ENCODE measurements at places on chromosomes 2 and 18.

GRCh38 chr2:129619471-129619870, 360.0 kb upstream of the RAB6C start:
- DNase-seq, result no peak

- DNase-seq, result no peak
These were observed 5.6 kb downstream of the FOSL2 start for GRCh38 chr2:28398101-28398834.

DNA sequence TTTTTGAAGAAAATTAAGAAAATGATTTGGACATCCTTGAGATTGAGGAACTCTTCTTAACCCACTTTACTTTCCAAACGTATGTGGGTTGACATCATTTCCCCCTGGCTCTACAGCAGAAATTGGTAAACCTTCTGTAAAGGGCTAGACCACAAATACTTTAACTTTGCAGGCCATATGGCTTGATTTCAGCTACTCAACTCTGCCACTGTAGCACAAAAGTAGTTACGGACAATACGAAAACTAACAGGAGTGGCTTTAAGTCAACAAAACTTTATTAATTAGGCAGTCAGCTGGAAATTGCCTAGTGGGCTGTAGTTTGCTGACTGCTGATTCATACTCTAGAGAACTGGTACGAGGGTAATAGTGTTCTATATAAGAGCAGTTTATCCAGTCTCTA, 83.2 kb upstream of the DTNB start:
- DNase-seq, result no peak

GRCh38 chr18:22268641-22269128, 99.3 kb downstream of the GATA6 start:
- no peak for DNase-seq

GRCh38 chr18:3594760-3595368, 144.9 kb downstream of the TGIF1 start:
- DNase-seq, result no peak

DNA sequence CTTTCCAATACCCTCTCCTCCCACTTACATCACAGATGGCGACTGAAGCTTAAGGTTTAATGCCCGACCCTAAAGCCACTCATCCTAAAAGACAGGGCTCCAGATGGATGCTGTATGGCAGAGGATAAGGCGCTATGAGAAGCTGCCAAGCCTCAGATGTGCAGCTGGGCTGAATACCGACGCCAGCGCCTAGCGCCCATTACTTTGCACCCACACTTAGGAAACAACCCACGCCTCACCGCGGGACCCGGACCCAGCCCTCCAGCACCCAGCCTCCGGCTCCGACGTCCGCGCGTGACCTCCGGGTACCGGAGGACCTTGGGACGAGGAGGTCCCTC, 335 bp downstream of the TRAK2 start:
- no peak for DNase-seq

DNA sequence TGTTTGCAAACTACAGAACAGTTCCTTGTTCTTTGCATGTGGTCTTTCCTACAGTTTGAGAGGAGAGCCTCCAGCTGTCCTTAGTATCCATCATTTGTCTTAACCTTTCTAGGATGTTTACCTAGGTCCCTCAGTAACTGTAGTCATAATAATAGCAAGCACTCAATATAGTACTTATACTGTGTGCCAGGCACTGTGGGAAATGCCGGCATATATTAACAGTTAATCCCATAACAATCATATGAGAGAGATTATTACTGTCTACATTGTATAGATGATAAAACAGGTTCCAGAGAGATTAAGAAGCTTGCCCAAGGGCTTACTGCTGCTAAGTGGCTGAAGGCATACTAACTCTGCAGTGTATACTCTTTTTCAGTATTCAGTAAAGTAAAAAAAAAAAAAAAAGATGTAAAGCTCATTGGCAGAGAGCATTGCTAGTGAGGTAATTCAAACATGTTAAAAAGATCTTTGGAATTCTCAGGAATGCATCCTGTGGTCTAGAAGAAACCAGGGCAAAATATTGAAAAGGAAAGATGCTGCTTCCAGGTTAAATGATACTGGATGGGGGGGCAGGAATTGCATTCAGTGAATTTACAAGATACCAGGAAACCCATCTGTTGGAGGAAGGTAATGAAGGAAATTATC, 72.3 kb downstream of the SPTBN1 start:
- DNase-seq, result no peak
